Activated CD4-positive, alpha-beta T cell treated with anti-CD3 and anti-CD28 coated beads for 24 hours (primary cell): ENCODE measurements at places on chromosomes 3 and 15.

GRCh38 chr3:87045473-87045872 is 54.5 kb upstream of the VGLL3 start:
- DNase-seq: no peak

DNA sequence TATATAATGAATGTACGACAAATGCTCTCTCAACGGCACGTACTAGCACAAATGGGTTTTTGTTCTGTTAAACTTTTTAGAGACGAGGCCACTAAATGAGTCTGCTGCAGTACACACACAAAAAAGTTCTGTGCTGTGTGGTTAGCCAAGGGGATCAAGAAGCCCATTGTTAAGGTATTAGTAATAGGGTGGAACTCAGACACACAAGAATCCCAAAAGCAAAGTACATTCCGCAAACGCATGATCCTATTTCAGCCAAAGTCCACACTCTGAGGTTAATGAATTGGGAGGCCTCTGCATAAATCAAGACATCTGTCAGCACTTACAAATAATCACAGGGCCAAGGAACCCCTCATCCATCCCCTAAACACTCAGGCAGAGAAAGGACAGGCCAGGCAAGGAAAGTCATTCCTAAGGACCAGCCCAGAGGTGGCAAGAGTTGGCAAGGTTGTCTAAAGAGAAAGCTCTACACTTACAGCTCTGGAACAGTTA is 12.1 kb downstream of the OSBPL10 start:
- no peak for DNase-seq

- DNase-seq: no peak
Observed at GRCh38 chr3:48410205-48411040, 19.5 kb downstream of the PLXNB1 start.

DNA sequence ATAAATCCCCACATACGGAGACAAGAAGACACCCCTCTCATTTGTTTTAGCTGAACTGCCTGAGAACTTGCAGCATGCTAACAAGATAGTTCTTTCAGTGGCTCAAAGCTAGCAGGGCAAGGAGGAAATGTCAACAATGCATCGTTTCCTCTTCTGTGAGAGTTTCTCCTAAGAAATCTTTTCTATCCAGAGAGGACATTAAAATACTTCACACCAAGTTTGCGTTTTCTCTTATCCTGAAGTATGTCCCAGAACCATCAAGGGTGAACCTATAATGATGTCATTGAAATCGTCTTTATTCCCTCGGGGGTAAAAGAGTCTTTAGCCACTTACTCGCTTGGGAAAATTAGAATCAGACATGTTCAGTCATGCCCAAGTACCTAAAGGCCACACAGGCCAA is 541.7 kb upstream of the MDFIC2 start:
- DNase-seq: no peak

DNA sequence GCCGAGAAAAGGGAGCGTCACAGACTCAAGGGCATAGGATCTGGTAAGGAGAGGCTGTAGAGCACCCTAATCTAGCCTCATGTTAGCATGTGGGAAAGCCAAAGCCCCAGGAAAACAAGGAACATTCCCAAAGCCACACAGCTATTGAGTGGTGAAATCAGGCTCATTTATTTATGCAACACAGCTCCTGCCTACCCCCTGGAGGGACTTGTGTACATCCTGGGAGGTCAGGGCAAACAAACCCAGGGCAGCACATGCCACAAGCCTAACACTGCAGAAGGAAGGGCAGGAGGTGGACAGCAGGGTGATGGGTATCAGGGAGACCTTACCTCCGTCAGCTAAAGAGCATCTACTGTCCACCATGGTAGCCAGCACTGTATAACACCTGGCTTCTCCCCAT is 283.5 kb downstream of the RPLP1 start:
- no peak for DNase-seq

GRCh38 chr15:29208352-29208751 is 61.3 kb downstream of the NSMCE3 start:
- no peak for DNase-seq

- no peak for DNase-seq
Observed at GRCh38 chr15:96135166-96136093, 195.1 kb upstream of the NR2F2 start.
